ENCODE measurements at places on chromosomes 11 and 22. TPM values are rescaled to one million over a fixed set of nuclear protein-coding genes. Genes with fewer than 3 reads are reported as not detected.

The NXPE2 gene
- total RNA-seq = 20.2 TPM

The ADAMTS15 gene
- 2.2 TPM for total RNA-seq

DNA sequence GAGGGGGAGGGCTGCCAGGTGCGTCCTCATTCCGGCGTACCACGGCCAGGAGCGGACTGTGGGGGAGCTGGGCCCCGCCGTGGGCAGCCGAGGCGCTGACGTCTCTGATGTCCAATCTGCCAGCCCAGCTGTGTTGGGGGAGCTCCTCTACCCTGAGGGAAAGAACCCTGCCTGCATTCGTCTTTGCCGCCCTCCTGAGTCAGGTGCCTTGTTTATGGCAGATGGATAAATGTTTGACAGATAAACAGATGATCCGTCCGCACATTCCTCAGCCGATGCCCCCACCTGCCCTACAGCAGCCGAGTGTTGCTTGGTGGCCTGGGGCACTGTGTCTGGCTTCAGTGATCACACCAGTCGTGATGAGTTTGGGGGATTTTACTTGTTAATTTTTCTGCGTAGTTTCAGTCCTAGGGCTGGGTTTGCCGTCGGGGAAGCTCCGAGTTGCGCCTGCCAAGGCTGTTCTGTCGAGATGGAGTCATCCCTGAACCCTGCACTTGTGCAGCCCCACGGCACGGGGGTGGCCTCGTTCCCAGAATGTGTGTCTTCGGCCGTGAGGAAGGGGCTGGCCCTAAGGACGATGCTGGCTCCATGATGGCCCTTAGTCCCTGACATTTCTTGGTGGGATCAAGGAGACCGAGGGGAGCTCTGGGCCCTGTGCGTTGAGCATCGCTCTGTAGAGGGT is 1083.9 kb downstream of the BRD1 start:
- no peak overlapping the region for H3K4me3 ChIP-seq
- no peak for DNase-seq
- no peaks in the 10 kb centered on the region for H3K27me3 ChIP-seq
- H3K4me1 ChIP-seq = no peaks in the 10 kb centered on the region
- H3K27ac ChIP-seq = no peak overlapping the region

DNA sequence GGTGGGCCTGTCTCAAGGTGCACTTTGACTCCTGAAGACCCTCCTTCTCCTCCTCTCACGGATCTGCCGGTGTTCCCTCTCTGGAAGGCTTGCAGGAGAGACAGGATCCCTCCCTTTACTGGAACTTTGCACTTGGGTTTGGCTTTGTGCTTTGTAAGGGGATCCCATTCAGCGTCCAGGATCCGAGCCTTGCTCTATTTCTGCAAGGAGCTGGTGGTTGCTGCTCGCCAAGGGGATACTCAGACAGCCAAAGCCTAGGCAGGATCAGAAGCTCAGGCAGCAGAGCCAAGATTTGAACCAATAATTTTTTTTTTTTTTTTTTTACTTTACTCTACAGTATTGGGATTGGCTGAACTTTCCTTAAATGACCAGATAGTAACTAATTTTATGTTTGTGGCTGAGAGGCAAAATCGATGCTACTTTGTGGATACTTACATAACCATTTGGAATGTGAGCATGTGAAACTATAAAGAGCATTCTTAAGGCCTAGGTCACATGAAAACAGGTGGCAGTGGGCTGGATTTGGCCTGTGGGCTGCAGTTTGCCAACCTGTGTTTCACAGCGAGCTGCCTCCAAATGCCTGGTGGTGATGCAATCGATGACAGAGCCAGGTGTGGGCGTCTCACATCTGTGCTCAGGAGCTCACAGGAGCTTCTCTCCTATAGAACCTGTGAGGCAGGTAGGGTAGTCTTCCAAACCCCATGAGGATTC is 25.2 kb downstream of the BCR start:
- no peak overlapping the region for H3K4me3 ChIP-seq
- peak overlapping the region; percentile 2 for H3K27ac ChIP-seq
- no peaks in the 10 kb centered on the region for H3K36me3 ChIP-seq

- DNase-seq = no peak
- no peaks in the 10 kb centered on the region for H3K36me3 ChIP-seq
- no peaks in the 10 kb centered on the region for H3K27me3 ChIP-seq
- no peak overlapping the region for H3K4me3 ChIP-seq
- no peak overlapping the region for H3K27ac ChIP-seq
- no peaks in the 10 kb centered on the region for H3K4me1 ChIP-seq
Observed at GRCh38 chr22:23108249-23109078, 33.3 kb downstream of the RSPH14 start.

All from transverse colon (tissue), 4 donors.